ENCODE measurements at places on chromosomes 3 and 15. TPM values are rescaled to one million over a fixed set of nuclear protein-coding genes. Genes with fewer than 3 reads are reported as not detected.

Gene RLBP1
- not detected for total RNA-seq

Gene BMF
- total RNA-seq, result 4.6 TPM

Gene TUSC7
- total RNA-seq, result not detected

Gene C3orf85
- total RNA-seq, result not detected

Gene ZDHHC19
- total RNA-seq, result 1.0 TPM

Gene SPATA12
- total RNA-seq, result not detected

Gene WHAMM
- 12.7 TPM for total RNA-seq

Gene FEM1B
- total RNA-seq, result 47.9 TPM

Gene PLD1
- 7.7 TPM for total RNA-seq

Gene LIPH
- total RNA-seq, result not detected

Gene SPINT1
- 1.5 TPM for total RNA-seq

Gene GABRR3
- not detected for total RNA-seq

Gene GORASP1
- total RNA-seq, result 12.9 TPM

Gene LCTL
- total RNA-seq, result not detected
